MCF 10A (cell line): ENCODE measurements at places on chromosomes 5 and 9.

DNA sequence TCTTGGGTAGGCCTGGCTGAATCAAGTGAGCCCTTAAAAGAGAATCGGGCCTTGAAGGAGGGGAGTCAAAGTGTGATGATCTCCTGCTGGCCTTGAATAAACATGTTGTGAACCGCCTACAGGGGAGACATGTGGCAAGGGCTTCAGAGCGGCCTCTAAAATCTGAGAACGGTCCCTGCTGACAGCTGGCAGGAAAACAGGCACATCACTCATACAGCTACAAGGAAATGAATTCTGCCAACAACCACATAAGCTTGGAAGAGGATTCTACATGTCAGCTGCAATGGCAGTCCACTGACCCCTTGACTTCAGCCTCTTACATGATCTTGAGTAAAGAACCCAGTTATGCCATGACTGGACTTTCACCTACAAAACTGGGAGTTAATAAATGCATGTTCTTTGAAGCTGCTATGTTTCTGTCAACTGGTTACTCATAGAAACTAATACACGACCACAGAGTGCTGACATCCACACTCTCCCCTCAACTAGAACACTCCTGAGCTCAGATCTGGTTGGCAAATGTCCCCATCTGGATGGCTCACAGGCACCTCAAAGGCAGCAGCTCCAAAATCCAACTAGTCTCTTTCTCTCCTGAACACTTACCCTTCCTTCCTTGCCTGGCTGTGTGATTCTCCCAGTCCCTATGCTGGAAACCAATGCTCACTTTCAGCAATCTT lies 333.1 kb downstream of the ASTN2 start:
- H3K4me1 ChIP-seq, result no peaks in the 10 kb centered on the region
- H3K36me3 ChIP-seq, result no peaks in the 10 kb centered on the region
- H3K4me3 ChIP-seq, result no peak overlapping the region
- DNase-seq, result no peak

DNA sequence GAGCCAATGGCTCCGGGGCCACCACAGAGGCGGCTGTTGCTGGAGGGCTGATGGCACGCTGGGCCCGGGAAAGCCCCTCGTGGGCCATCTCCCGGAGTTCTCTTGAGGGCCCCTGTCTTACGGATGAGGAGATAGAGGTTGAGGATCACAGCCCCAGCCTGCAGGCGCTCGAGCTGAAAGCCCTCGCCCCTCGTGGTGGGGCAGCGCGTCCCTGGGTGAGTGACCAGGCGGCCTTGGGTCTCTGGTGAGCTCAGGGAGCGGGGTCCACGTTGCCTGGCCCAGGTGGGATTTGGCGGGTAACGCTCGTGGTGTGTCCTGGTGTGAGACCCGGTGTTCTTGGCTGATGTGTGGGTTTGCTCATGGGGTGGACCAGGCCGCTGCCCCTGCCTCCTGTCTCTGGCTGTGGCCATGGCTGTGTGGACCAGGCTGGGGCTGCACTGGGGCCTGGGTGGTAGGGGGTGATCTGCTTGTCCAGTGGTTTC lies 38.9 kb downstream of the RXRA start:
- H3K4me3 ChIP-seq, result no peak overlapping the region
- peaks cover 6% of the 10 kb centered on the region for H3K36me3 ChIP-seq
- H3K4me1 ChIP-seq, result peaks cover 35% of the 10 kb centered on the region
- H3K27me3 ChIP-seq, result no peaks in the 10 kb centered on the region

DNA sequence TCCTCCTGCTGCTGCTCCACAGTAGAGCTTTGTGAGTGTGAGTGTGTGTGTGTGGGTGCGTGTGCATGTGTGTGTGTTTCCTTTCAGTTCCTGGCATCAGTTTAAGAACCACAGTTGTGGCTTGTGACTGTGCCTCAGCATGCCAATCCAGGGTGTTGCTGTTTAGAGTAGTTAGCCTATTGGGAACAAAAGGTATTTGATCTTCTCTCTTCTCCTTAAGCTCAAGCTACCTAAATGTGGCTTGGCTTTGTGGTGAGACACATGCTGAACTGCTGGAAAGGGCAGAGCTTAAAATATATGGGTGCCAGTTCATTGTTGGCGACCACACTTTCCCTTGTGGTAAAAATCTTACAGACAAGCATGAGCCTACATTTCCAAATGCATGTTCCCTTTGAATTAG lies 116.6 kb upstream of the BNC2 start:
- no peak overlapping the region for H3K4me3 ChIP-seq
- H3K4me1 ChIP-seq, result peaks cover 6% of the 10 kb centered on the region
- H3K27me3 ChIP-seq, result no peaks in the 10 kb centered on the region
- H3K36me3 ChIP-seq, result no peaks in the 10 kb centered on the region
- peak; percentile 6 for DNase-seq

DNA sequence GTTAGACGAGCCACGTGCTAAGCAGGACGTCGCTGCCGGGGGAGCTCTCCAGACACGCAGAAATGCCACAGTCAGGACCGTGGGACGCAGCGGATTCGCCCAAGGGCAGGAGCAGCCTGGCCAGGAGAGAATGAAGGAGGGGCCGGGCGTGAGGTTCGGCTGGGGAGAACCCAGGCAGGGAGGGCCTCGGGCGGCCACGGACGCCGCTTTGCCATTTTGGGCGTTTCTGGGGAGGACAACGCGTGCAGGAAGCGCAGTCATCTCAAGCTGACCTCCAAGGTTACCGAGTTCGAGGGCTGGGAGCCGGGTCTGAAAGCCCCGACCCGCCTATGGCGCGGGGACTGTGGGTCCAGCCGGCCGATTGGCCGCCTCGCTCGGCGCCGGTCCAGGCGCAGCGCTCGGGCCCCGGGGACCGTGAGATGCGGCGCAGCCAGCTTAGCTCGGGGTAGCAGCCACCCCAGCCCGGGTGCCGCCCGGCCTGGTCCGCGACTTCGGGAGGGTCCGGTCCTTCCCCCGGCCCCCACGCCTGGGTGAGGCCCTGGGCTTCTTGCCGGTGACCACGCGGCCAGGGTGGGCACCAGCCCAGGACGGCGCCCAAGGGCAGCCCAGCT lies 760 bp upstream of the MAN1B1 start:
- H3K4me3 ChIP-seq, result peak overlapping the region; percentile 90
- peaks cover 22% of the 10 kb centered on the region for H3K36me3 ChIP-seq
- H3K27ac ChIP-seq, result peak overlapping the region; percentile 89
- H3K4me1 ChIP-seq, result peaks cover 40% of the 10 kb centered on the region

GRCh38 chr5:17694914-17695313 lies 60.7 kb downstream of the TAF11L14 start:
- peak; percentile 32 for DNase-seq
- no peak overlapping the region for H3K4me3 ChIP-seq
- H3K4me1 ChIP-seq, result peaks cover 31% of the 10 kb centered on the region
- H3K27me3 ChIP-seq, result no peaks in the 10 kb centered on the region
- H3K27ac ChIP-seq, result no peak overlapping the region

DNA sequence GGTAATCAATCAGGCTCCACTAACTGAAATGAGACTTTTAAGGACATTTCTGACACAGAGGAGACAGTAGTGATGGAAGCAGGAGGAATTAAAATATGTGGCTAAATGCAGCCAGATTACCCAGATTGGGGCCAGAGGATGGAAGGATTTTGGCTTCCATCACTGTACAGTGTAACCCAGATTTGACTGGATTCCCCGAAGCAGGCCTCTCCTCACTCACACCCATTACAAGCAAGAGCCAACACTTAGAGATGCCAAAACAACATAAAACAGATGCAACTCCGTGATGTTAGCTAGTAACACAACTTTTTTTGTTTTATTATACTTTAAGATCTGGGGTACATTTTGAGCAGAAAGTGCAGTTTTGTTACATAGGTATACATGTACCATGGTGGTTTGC lies 17.6 kb downstream of the TEK start:
- H3K27ac ChIP-seq, result no peak overlapping the region
- no peaks in the 10 kb centered on the region for H3K27me3 ChIP-seq
- no peak overlapping the region for H3K4me3 ChIP-seq
- no peaks in the 10 kb centered on the region for H3K36me3 ChIP-seq

GRCh38 chr9:112421771-112422222 lies 41.9 kb downstream of the HSDL2 start:
- H3K4me3 ChIP-seq, result no peak overlapping the region
- peaks cover 24% of the 10 kb centered on the region for H3K36me3 ChIP-seq
- no peak for DNase-seq
- no peak overlapping the region for H3K27ac ChIP-seq

GRCh38 chr5:97101189-97101910 lies 41.1 kb downstream of the LIX1 start:
- no peak overlapping the region for H3K4me3 ChIP-seq
- H3K27me3 ChIP-seq, result no peaks in the 10 kb centered on the region
- DNase-seq, result no peak
- no peak overlapping the region for H3K27ac ChIP-seq

GRCh38 chr5:173217626-173218397 lies 17.2 kb downstream of the NKX2-5 start:
- DNase-seq, result no peak
- no peak overlapping the region for H3K4me3 ChIP-seq
- H3K27me3 ChIP-seq, result peaks cover 22% of the 10 kb centered on the region
- no peak overlapping the region for H3K27ac ChIP-seq
- no peaks in the 10 kb centered on the region for H3K4me1 ChIP-seq

GRCh38 chr9:69455311-69455710 lies 130.3 kb downstream of the ENTREP1 start:
- H3K4me1 ChIP-seq, result no peaks in the 10 kb centered on the region
- H3K36me3 ChIP-seq, result no peaks in the 10 kb centered on the region
- no peak overlapping the region for H3K4me3 ChIP-seq
- no peak overlapping the region for H3K27ac ChIP-seq
- peaks cover 22% of the 10 kb centered on the region for H3K27me3 ChIP-seq
- DNase-seq, result no peak

DNA sequence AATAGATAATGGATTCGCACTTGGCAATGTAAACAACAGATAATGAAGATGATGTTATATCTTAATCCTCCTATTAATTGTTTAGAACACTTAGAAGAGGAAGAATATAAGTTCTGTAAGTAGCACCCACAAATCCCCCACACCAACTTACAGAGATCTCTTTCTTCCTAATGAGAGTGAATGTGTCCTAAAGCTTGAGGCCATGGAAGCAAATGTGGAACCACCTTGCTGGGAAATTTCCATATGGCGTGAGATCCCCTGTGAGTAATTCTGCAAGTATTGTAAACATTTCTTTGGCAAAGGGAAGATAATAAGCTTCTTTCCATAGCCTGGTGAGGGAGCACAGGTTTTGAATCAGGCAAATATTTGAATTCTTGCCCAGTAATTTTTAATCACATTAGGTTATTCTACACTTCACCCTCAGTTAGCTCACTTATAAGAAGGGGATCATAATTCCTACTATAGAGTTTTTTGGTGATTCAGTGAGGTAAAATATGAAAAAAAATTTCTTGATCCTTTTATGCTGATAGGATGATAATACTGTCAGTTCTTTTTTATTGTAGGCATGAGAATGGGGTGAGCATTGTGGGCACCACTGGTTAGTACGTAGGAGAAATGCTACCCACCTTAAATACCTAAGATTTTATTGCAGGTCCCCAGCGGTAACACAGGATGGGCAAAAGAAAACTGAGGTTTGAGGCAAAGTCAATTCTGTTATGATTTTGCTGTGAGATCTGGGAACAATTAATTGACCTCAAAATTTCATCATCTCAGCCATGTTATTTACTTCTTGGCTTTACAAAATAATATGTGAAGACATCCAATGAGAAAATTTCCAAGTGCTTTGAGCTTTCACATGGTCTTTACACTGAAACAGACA lies 574.8 kb downstream of the PSAT1 start:
- H3K4me3 ChIP-seq, result peak overlapping the region; percentile 5
- peak; percentile 91 for DNase-seq
- no peaks in the 10 kb centered on the region for H3K27me3 ChIP-seq

DNA sequence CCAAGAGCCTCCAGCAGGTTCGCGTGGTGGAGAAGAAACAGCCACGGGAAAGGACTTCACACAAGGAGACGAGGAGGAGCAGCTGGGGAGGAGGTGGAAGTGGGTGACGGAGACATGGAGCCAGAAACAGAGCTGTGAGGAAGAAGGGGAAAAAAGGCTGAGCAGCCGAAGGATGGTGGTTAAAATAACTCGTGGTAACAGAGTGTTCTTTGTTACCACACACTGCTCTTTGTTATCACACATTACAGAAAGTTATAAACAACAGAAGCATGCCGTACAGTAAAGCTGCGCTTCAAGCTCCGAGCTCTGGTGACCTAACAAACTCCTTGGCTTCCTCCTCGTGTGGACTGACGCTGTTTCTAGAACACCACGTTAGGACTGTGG lies 215.4 kb downstream of the GLIS3 start:
- no peak overlapping the region for H3K27ac ChIP-seq
- no peaks in the 10 kb centered on the region for H3K4me1 ChIP-seq
- peaks cover 11% of the 10 kb centered on the region for H3K27me3 ChIP-seq

DNA sequence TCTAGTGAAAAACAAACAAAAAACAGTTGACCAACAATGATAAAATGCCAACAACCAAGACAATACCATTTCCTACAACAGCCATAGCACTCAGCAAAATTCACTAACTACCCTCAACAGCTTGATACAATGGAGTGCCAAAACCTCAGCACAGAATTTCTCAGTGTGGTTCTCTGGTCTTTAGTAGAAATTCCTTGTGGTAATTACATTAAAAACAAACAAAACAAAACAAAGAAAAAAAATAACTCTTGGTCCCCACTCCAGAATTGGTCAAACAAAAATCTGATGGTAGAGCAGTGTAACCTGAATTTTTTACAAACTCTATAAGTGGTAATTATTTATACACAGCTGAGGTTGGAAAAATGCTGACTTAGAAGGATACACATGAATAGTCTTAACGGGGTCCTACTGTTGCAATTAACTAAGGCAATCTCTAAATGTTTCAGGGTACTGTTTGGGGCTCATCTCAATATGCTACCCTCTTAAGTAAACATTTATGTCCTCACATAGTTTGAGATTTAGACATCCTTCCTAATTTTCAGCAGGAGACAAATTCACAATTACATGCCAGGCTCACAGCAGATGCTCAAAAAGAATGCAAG lies 13.8 kb downstream of the CSNK1A1 start:
- peaks cover 91% of the 10 kb centered on the region for H3K36me3 ChIP-seq
- peaks cover 41% of the 10 kb centered on the region for H3K4me1 ChIP-seq
- H3K27ac ChIP-seq, result peak overlapping the region; percentile 5
- no peak for DNase-seq

GRCh38 chr5:74342948-74343682 lies 297.4 kb downstream of the ENC1 start:
- DNase-seq, result peak; percentile 89
- peaks cover 16% of the 10 kb centered on the region for H3K4me1 ChIP-seq
- H3K4me3 ChIP-seq, result no peak overlapping the region
- H3K27ac ChIP-seq, result no peak overlapping the region
- H3K27me3 ChIP-seq, result no peaks in the 10 kb centered on the region
- H3K36me3 ChIP-seq, result no peaks in the 10 kb centered on the region

DNA sequence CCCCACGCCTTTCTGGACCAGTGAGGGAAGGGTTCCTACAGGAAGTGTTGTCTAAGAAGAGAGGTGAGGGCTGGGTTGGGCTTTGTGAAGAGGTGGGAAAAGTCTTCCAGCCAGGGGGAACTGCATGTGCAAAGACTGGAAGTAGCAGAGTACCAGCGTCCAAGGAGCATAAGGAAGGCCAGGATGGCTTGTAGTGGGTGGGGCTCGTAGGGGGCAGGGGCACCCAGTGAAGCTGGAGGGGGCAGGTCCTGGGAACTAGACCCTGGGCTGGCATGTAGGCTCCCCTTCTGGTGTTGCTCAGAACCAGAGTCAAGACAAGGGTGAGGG lies 20.4 kb downstream of the PRRX2 start:
- H3K4me3 ChIP-seq, result no peak overlapping the region
- no peak overlapping the region for H3K27ac ChIP-seq
- DNase-seq, result no peak
- H3K27me3 ChIP-seq, result peaks cover 2% of the 10 kb centered on the region
- H3K36me3 ChIP-seq, result no peaks in the 10 kb centered on the region
- peaks cover 7% of the 10 kb centered on the region for H3K4me1 ChIP-seq
